Placental epithelial cell (primary cell): ENCODE measurements at places on chromosomes 7 and 10. TPM values are rescaled to one million over a fixed set of nuclear protein-coding genes. Genes with fewer than 3 reads are reported as not detected.

The MLXIPL gene
- not detected in 2 replicates for total RNA-seq

The POU6F2 gene
- total RNA-seq, result not detected in 2 replicates

The CRPPA gene
- total RNA-seq, result 1.6 and 3.1 TPM in 2 replicates

The SLC18A3 gene
- total RNA-seq, result 44.6 and 59.7 TPM in 2 replicates

The ANKRD30A gene
- not detected in 2 replicates for total RNA-seq

The RASA4B gene
- total RNA-seq, result 0.65 and 2.0 TPM in 2 replicates

The CDC14C gene
- total RNA-seq, result 0.11 TPM in 1 of 2 replicates, not detected in the other

The PDE6C gene
- not detected in 2 replicates for total RNA-seq

The NUDCD3 gene
- total RNA-seq, result 51.1 and 59.3 TPM in 2 replicates
